ENCODE measurements at places on chromosomes 5 and 9.
A peak's percentile ranks its signal among the peaks of the same experiment; 100 is the strongest.

DNA sequence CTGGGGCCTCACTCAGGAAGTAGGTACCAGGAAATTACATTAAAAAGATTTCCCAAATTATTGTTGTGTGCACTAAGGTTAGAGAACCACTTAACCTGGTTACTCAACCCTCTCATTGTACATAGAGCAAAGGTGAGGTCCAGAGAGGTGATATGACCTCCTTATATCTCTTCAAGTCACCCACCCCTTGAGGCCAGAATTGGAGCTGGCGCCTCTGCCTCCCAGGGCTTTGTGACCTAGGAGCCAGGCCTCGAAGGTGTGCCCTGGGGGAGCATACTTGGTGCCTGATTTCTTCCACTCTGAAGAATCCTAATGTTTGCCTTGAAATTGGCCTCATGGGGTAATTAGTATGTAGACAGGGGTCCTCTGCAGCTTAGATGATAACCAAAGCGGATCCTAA, 95.1 kb upstream of the CTSL start:
- DNase-seq, result no peak

GRCh38 chr9:77014597-77015263, 4.7 kb upstream of the FOXB2 start:
- DNase-seq, result no peak

GRCh38 chr5:83360573-83360972, 111.0 kb upstream of the VCAN start:
- no peak for DNase-seq

GRCh38 chr9:22307013-22307711, 139.5 kb upstream of the DMRTA1 start:
- DNase-seq, result peak; percentile 6

DNA sequence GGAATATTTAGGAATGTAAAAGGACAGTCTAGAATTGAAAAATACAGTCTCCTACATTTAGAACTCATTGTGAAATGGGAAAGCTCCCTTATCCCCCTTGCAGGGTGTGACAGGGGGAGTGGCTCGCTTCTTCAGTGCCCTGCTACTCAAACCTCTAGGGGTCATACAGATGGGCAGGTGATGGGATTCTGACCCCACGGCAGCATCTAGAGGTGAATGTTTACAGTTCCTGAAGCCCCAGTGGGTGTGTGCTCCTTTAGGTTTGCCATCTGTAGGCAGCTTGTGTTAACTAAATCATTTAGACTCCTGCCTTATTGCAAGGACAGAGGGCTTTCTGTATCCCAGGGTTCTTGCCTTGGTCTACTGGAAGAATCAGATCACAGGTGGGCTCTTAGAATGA, 271.0 kb upstream of the MPDZ start:
- DNase-seq, result peak; percentile 39

DNA sequence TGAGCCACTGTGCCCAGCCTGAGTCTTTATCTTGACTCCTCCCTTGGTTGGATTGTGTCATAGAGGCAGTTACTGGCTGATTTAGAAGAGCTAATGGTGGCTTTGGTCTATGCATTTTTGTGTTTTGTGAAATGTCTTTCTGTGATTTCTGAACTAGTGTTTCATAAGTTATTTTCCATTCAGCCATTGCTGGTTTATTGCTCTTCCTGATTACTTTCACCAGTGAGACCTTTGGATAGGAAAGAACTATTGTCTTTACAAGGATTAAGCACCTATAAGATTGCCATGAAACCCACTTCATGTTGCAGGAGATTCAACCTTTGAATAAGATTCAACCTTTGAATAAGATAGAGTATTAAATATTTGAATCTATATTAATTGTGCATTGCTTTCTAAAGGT, 8.7 kb upstream of the HAPLN1 start:
- DNase-seq, result no peak

- no peak for DNase-seq
Observed at GRCh38 chr5:139842321-139842720, 46.7 kb downstream of the PSD2 start.

- DNase-seq, result no peak
Observed at GRCh38 chr9:112248722-112249121, 73.6 kb upstream of the SUSD1 start.

GRCh38 chr5:149728303-149728702, 1.8 kb upstream of the PPARGC1B start:
- DNase-seq, result no peak

GRCh38 chr9:105007143-105007542, 79.2 kb upstream of the ABCA1 start:
- DNase-seq, result no peak

DNA sequence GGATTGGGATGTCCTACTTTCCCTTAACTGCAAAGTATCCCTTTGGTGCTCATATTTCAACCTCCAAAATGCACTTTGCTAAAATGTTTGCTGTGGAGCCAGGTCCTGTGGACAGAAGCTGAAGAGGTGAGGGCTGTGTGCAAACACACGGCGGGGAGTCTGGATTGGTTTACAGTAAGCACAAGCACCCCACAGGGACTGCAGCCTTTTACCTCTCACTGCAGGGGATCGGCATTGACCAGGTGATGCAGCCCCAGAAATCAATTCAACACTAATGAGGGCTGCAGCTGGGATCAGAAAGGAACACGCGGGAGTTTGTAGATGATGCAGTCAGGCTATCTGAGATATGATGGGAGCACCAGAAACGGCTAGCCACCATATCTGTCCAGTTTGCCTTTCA, 450.9 kb downstream of the CCDC171 start:
- DNase-seq, result peak; percentile 86

DNA sequence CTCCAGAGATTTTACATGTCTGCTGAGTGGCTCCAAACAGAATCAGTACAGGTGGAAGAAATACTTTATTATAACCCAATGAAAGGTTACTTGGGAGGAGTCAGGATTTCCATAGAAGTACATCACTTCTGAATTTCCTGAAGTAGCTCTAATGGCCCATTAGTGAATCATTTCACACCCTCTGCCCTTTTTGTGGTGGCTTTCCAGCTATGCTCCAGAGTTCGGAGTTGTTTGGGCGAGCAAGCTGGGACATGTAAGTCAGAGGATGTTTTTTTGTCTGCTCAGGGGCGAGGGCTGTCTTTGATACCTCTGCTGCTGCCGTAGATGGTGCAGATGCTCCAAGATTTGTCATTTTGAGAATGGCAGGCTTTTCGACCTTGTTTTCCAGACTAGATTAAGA, 226.1 kb downstream of the GOLPH3 start:
- no peak for DNase-seq

- DNase-seq, result no peak
Observed at GRCh38 chr5:141623186-141623585, 4.4 kb upstream of the DIAPH1 start.

DNA sequence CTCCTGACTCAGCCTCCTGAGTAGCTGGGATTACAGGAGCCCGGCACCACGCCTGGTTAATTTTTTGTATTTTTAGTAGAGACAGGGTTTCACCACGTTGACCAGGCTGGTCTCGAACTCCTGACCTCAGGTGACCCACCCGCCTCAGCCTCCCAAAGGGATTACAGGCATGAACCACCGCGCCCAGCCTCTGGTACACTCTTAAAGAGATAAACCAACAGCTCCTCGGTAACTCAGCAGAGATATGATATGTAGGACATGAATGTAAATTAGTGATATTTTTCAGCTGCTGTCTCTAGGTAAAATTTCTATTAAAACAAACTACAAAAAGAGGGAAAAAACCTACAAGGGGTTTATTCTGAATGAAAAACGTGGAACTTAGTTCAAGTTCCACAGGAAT, 42.8 kb upstream of the HK3 start:
- no peak for DNase-seq

DNA sequence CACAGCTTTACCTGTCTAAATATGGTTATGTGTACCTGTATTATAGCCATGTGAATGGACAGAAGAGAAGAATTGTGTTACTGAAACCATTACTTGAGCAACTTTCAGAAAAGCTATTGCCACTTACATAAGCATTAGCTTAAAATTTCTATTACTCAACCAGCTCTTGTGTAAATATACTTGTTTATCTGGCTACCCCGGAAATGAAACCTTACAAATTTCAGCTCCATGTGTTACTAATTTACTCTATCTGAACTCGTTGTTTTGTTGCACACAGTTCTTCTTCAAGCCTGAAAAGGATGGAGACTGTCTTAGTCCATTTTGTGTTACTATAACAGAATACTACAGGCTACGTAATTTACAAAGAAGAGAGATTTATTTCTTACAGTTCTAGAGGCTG, 22.5 kb upstream of the ADAMTSL1 start:
- DNase-seq, result no peak

- DNase-seq, result no peak
Observed at GRCh38 chr9:79858508-79858907, 286.7 kb downstream of the TLE4 start.

Measured in NCI-H748 treated with DMSO at 0.1 percent for 48 hours (cell line).